Activated CD4-positive, alpha-beta memory T cell treated with anti-CD3 and anti-CD28 coated beads for 36 hours (primary cell): ENCODE measurements at places on chromosomes 7 and 10. TPM values are rescaled to one million over a fixed set of nuclear protein-coding genes. Genes with fewer than 3 reads are reported as not detected.

GRCh38 chr10:69645296-69646184 lies 15.5 kb downstream of the FAM241B start:
- H3K27ac ChIP-seq = no peak overlapping the region
- H3K4me1 ChIP-seq = peaks cover under 1% of the 10 kb centered on the region
- no peak overlapping the region for H3K4me3 ChIP-seq
- H3K27me3 ChIP-seq = no peaks in the 10 kb centered on the region

DNA sequence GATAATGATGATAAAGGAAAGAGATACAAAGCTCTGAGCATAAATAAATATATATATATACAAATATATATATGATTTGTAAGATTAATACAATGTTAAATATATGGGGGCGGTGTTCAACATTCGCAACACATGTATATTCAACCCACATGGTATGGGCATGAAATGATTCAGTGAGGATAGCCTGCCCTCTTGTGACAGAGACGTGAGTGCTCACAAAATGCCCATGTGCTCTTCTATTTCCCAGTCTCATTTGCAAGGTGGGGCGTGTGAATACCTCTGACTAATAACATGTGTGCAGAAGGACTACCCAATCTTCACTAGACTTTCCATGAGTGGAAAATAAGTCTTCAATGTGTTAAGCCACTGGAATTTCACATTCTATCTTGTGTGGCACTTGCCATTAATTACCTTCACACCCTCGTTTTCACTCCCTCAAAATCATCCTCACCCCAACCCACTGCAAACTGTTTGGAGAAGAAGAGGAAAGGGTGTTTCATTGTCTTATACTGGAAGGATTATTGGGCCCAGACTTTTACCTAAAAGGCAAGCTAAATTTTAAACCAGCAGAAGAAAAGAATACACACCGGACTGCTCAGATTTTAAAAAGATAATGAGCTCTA lies 26.9 kb downstream of the ASAH2 start:
- H3K4me3 ChIP-seq = no peak overlapping the region
- H3K27me3 ChIP-seq = peaks cover 14% of the 10 kb centered on the region
- H3K27ac ChIP-seq = no peak overlapping the region
- peaks cover 3% of the 10 kb centered on the region for H3K4me1 ChIP-seq
- H3K36me3 ChIP-seq = no peaks in the 10 kb centered on the region

The ACTL6B gene
- not detected for total RNA-seq

DNA sequence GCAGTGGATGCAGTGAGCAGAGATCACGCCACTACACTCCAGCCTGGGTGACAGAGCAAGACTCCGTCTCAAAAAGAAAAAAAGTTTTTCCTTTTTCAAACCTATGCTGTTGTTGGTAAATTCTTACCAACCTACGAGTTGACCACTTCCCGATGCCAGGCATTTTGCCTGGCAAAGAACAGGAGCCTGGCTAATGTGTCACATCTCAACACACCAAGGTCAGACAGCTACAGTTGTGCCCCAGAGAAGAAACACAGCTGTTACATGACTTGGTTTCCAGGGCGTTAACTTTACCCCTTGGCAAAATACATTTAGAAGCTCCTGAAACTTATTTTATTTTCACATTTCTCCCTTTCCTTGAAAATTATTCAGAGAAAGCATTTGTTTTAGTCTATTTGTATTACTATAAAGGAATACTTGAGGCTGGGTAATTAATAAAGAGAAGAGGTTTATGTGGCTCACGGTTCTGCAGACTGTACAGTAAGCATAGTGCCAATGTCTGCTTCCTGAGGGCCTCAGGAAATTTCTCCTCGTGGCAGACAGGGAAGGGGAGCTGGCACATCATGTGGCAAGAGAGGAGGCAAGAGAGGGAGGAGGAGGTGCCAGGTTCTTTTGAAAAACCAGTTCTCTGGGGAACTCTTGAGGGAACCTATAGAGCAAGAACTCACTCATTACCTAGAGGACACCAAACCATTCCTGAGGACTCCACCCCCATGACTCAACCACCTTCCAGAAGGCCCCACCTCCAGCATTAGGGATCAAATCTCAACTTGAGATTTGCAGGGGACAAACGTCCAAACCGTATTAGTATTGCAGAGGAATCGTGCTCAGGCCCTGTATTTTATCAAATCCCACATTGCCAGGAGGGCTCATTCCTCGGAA lies 83.3 kb downstream of the PAXIP1 start:
- no peaks in the 10 kb centered on the region for H3K36me3 ChIP-seq
- no peak overlapping the region for H3K4me3 ChIP-seq
- no peak overlapping the region for H3K27ac ChIP-seq
- H3K4me1 ChIP-seq = no peaks in the 10 kb centered on the region

DNA sequence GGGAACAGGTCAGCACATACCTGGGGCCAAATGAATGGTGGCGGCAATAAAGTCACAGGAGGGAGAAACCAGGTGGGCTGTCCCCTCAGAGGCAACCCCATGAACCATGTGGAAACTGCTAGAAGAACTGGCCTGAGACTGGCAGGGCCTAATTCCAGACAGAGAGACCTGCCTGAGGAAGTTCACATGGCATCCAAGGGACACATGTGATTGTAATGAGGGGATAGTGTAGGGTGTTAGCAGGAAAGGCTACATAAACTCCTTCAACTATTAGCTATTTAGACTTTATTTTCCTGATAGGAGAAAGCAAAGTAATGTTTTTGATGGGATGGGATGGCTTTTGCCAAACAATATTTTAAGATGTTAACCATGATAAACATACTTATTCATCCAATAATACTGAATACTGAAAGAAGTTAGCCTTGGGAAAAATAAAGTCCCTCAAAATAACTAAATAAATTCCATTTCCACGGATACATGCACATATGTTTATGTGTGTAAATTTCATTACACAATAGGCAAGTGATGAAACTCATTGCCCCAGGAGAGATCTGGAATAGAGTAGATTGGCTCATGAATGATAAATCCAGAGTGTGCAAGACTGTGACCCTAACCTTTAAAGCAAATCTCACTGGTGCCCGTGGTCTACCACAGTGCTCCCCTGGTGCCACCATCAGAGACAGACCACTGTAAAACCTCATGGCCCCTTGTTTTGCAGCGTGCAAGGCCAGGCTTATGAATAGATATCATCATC lies 137.0 kb downstream of the NRF1 start:
- no peaks in the 10 kb centered on the region for H3K4me1 ChIP-seq
- no peak overlapping the region for H3K27ac ChIP-seq
- H3K36me3 ChIP-seq = peaks cover 5% of the 10 kb centered on the region
- DNase-seq = no peak

The REEP3 gene
- total RNA-seq = 19.5 TPM

DNA sequence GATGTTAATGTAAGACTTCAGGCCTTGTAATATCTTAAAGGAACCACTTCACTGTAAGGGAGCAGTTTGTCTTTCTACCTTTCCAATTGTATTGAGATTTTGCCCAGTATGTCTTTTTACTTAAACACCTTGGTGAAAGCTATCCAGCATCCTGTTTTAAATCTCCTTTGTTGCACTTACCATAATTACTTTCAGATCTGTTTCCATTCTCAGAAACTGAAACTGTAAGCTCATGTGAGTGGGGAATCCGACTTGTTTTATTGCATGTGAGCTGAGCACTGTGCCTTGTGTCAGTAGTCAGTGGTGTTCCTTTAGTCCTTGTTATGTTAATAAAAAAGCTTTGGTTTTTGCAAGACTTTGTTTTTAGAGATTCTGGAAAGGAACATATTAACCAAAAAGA lies 42.2 kb downstream of the BMPR1A start:
- peaks cover 14% of the 10 kb centered on the region for H3K4me1 ChIP-seq
- no peak overlapping the region for H3K4me3 ChIP-seq
- DNase-seq = no peak
- H3K27me3 ChIP-seq = no peaks in the 10 kb centered on the region

The ADRA2A gene
- total RNA-seq = not detected
